ENCODE measurements at places on chromosomes 2 and 18. TPM values are rescaled to one million over a fixed set of nuclear protein-coding genes. Genes with fewer than 3 reads are reported as not detected.

- DNase-seq: no peak
Observed at GRCh38 chr2:216878072-216878471, 18.2 kb upstream of the TNP1 start.

DNA sequence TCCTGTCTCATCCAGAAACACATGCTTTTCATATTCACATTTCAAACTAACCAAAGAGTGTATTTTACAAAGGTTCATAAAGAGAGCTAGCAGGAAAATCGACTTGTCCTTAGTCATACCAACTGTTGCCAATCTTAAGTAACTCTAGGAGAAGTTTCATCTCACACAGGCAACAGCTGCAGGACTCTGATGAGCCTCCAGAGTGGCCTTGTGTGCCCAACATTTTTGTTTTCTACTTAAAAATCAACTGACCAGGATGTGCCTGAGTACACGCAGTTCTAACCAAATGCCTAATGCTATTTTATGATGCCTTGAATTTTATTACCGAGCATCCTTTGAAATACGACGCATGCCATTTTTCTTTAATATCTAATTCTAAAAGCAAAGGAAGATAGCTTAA lies 595.9 kb upstream of the LRRTM4 start:
- no peak for DNase-seq

GRCh38 chr2:218786133-218786532 lies 4.2 kb downstream of the CYP27A1 start:
- DNase-seq: no peak

DNA sequence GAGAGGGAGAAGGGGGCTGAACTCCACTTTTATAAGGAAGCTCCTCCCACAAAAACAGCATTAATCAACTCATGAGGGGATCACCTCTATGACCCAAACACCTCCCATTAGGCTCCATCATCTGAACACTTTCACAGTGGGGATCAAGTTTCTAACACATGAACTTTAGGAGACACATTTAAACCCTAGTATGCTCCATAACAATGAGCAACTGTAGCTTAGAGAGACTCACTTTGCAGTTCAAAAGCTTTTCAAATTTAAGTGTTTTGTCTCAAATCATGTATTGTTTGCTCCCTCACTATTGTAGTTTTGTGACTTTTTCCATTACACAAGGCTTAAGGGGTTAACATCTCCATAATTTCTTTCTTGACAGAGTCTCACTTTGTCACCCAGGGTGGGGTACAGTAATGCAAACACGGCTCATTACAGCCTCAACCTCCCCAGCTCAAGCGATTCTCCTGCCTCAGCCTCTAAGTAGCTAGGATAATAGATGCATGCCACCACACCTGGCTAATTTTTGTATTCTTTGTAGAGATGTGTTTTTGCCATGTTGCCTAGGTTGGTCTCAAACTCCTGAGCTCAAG lies 352.7 kb upstream of the CDH20 start:
- no peak for DNase-seq

DNA sequence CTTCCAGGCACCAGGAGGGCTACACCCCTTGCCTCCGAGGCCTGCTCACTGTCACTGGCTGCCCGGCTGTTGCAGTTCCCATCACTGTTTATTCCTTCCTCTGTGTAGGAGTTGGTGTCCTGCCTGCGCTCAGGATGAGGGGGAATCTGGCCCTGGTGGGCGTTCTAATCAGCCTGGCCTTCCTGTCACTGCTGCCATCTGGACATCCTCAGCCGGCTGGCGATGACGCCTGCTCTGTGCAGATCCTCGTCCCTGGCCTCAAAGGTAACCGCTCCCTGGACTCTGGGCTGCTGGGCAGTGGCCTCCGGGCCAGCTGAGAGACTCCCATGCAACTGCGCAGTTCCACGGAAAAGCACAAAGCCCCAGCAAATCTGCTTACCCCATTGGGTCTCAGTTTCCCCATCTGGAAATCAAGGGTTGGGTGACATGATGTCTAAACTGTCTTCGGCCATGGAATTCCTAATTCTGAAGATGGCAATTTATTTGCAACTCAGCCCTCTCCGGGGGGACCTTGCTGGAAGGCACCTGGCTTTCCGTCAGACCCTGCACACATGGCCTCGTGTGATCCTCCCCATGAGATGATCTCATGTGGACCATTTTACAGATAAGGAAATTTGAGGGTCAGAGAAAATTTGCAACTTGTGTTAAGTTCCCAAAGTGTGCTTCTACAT lies 9.4 kb downstream of the COLEC11 start:
- no peak for DNase-seq

DNA sequence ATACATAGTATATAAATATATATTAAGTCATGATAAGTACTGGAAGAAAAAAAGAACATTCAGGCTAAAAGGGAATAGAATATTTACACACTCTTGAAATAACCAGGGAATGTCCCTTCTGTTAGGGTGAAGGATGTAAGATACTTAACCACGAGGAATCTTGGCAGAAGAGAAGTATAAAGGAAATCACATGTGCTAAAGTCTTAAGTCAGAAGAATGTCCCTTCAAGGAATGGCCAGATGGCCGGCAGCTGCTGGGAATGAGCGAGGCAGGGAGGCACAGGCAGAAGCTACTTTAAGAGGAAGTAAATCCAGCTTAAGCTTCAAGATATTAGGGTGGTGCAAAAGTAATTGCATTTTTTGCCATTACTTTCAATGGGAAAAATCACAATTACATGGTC lies 5.5 kb downstream of the CCDC102B start:
- peak; percentile 73 for DNase-seq

DNA sequence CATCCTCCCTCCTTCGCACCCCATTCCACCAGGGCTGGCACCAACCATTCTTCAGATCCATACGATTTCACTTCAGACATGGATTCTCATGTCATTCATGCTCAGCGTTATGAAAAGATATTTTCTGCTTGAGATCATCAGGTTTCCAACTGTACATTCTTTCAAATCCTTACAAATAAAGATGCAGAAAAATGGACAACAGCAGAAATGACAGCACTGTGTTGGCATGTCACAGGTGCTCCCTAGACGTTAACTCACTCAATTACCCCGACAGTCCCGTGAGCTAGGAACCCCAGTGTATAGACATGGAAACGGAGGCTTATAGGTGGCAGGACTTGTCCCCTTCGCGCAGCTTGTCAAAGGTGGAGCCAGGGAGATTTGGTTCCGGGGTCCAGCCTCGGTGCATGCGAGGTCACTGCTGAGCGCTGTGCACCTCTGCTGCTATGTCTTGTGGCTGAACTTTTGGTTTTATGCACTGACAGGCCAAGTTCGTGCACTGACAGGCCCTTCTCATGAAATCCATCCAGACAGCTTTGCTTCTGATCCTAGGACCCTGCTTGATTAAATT lies 17.7 kb downstream of the FHL2 start:
- DNase-seq: peak; percentile 6

- peak; percentile 23 for DNase-seq
Observed at GRCh38 chr2:199603721-199604291, 146.1 kb upstream of the SATB2 start.

- DNase-seq: peak; percentile 60
Observed at GRCh38 chr2:199409759-199410529, 47.8 kb downstream of the SATB2 start.

DNA sequence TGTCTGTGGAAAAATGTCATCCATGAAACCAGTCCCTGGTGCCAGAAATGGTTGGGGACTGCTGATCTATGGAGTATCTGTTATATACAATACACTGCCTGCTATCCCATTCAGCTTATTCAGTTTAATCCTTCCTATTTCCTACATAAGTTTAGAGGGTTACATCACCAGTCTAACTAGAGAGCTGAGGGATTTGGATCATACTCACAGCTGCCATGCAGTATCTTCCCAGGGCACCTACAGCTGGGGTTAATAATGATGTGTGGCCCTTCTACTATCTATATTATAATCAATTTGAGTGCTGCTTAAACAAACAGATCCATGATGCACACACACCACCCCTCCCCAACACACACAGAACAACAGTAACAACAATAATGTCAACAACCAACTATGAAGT lies 524.0 kb downstream of the LRRTM4 start:
- DNase-seq: no peak

GRCh38 chr2:29238497-29238896 lies 123.3 kb downstream of the CLIP4 start:
- peak; percentile 63 for DNase-seq

DNA sequence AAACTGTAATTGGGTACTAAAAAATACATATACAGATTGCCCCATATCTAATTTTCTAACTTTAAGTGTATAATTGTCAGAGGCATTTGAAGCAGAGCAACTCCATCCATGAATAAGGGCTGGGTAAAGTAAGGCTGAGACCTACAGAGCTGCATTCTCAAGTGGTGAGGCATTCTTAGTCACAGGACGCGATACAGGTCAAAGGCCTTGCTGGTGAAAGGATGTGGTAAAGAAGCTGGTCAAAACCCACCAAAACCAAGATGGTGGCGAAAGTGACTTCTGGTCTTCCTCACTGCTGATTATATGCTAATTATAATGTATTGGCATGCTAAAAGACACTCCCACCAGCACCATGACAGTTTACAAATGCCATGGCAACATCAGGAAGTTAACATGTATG lies 50.0 kb downstream of the SLC8A1 start:
- DNase-seq: peak; percentile 80

DNA sequence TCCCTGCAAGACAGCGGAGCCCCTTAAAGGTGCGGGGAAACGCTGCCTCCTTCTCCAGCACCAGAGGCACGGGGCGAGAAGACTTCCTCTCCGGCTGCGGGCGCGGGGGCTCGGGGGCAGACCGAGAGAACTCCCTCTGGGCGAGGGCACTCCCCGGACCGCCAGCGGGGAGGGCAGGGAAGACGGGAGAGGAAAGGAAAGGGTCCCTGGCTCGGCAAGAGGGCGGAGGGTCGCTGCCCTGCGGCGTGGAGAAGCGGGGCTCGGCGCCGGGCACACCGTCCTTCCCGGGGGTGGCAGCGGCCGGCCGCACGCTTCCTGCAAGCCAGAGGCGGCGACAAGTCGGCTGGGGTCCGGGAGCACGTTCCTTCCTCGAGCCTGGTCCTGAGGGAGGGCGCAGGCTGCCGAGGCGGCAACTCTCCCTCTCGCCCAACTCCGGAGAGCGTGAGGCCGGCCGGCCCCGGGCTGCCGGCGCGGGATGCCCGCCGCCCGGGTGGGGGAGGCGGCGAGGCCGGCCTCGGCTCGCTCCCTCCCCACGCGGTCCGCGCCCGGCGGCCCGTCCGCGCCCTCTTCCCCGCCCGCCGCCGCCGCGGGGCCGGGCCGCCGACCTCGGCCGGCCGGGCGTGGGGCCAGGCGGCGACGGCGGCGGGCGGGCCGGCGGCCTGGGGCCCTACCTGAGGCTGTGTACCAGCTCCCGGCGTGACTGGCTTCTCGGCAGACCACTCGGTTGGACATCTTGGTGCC lies 1.1 kb downstream of the MEMO1 start:
- DNase-seq: peak; percentile 72

- DNase-seq: peak; percentile 61
Observed at GRCh38 chr2:41736105-41736567, 311.7 kb upstream of the PKDCC start.

GRCh38 chr18:35524226-35524625 lies 26.5 kb upstream of the INO80C start:
- no peak for DNase-seq

GRCh38 chr18:57095884-57096283 lies 51.0 kb upstream of the BOD1L2 start:
- DNase-seq: no peak

DNA sequence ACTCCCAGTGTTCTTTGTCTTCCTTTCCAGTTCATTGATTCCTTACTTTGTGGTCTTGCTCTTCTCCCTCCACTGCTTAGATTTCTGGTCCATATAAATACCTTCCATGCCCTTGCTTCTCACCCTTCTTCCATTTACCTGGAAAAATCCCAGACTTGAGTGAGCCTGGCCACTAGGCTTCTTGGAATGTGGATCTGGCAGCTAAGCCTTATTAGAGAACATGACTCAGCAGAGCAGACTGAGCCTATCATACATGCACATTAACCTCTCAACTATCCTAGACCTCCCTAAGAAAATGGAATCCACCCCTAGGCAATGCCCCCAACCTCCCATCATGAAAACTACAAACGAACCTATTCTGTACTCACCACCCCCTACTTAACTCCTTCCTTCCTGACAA lies 127.7 kb downstream of the RHBDD1 start:
- peak; percentile 78 for DNase-seq

DNA sequence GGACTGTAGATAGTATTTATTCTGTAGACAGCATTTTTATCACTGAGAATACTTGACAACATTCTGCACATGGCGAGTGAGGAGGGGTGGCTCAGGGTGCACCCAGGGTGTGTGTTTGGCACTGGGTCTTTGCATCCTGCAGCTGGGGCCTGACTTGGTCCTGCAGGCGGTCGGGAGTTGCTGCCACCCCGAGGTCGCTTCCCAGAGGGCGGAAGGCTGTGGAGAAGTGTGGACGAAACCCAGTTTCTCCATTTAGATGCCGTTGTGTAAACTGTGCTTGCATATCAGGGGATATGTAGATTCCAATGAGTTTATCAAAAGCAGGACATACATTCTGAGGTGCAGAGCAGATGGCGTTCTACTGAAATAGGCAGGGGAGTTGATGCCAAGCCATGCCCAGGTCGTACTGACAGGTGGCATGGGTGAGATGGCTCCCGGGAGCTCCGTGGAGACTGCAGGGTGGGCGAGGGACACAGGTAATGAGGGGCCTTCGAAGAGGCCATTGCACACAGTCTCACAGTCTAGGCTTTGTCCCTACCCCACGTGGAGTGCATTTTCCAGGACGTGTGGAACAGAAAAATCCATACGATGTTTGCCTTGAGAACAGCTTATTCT lies 74.5 kb downstream of the RTP5 start:
- DNase-seq: no peak

DNA sequence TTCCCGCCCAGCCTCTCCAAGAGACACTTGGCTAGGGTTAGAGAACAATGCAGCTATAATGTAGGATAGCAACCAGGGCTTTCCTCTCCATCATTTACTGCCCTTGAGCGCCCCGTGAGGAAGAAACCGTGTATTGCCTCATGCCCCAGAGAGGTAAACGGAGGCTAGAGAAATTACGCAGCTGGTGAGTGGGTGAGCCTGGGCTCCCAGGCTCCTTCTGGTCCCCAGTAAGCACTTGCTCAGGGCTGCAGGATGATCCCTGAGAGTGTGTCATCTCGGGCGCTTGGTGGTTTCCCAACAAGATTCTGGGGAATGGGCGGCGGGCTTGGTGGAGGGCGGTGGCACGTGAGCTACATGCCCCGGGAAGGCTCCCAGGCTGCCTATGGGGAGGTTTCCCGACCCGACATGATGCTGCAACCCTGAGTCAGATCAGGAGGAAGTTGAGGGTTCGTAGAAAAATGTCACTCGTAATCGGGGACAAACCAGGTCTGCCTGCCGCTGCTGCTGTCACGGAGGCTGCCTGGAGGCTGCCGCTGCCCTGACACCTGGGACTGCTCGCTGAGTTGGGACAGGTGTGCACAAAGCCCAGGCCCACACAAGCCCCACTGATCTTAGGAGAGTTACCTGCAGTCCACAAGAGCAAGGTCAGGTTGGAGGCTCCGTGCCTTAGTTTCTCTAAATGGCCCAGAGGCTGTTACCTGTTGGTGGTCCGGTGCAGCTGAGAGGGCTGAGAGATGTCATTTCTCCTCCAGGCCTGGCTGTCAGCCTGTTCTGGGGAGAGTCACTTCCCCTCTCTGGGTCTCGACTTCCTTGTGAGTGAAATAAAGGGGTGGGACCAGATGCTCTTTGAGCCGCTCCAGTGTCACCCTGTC lies at the start of gene GPR55:
Gene GPR55 (minus strand): TSS at position 773 of the 872 bp plus-strand sequence. CDS start 14,280 bp downstream, outside the sequence.
- DNase-seq: no peak

Gene GAREM1
- 1.2 TPM for total RNA-seq

Gene AQP12A
- not detected for total RNA-seq

Gene MAT2A
- total RNA-seq: 104 TPM

Gene DNAH7
- 0.89 TPM for total RNA-seq

Gene ABCG8
- not detected for total RNA-seq

Gene SKOR2
- total RNA-seq: not detected

Data from GM23248 (cell line).